Endothelial cell (in vitro differentiated cells): ENCODE measurements at places on chromosomes 1 and 21. TPM values are rescaled to one million over a fixed set of nuclear protein-coding genes. Genes with fewer than 3 reads are reported as not detected.

Gene BMP8B
- total RNA-seq: 0.10 TPM

- no peak for DNase-seq
These were observed 1.2 kb downstream of the LBR start for GRCh38 chr1:225426395-225427234.

DNA sequence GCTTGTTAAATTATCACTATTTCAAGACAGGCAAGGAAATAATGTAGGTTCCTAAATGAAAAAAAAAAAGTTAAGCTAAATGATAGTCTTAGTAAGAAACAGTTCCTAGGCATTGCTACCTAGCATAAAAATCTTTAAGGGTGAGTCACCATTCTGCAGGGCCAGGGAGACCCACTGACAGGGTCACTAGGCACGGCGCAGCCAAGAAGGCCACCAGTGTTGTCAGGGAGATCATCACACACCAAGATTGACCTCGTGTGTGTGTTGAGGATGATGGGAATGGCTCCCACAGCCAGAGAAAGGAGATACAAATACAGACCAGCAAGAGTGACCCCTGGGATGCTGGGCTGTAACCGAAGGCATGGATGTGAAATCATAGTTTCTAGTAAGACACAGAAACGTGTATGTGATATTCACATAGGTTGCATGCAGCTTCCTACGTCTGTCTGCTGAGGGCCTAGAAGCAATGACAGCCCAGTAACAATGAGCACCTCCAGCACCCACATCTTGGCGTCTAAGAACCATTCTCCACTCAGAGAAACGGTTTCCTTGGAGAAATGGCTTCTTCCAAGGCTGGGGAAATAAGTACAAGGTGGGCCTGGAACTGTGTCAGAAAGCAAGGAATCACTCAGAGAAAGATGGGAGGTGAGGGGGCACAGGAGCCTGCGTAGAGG lies 29.1 kb downstream of the RIPK4 start:
- DNase-seq: no peak

- peak; percentile 47 for DNase-seq
These were observed 84.0 kb downstream of the MAN1C1 start for GRCh38 chr1:25700626-25701025.

DNA sequence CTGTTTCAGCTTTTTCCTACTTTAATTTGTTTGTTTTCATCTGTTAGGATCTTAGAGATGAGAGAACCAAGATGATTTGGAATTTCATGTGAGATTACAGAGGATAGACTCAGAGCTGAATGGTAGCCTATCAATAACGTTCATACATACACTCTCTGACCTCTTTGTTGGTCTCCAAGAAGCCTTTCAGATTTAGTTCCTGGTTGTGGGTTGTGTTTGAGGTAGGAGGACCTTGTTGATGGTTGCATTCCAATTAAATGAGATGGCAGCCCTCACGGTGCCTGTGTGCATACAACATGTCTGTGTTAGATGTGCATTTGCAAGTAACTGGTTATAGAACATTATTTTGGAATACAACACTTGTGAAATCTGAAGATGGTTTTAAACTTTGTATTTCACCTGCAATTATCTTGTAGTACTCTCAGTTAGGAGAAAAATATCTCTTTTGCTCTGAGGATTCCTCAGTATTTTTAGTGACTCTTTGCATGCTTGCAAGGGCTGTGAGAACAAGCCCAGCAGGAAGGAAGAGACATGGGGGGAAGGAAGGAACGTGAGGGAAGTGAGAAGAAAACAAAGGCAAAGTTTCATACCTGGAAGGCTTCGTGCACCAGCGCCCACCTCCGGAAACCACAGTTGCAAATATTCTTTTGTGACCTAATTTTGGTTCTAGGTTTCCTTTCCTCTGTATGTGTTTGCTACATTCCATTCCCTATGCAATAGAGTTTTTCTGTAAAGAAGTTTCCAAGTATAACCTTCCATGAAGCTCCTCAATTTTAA lies 291.8 kb downstream of the DISC1 start:
- DNase-seq: no peak

Gene STIL
- total RNA-seq: 12.1 TPM

- DNase-seq: no peak
These were observed 21.0 kb downstream of the S100A10 start for GRCh38 chr1:151972542-151973248.

GRCh38 chr1:183272390-183272848 lies 86.4 kb downstream of the LAMC2 start:
- no peak for DNase-seq
